ENCODE measurements at places on chromosomes 1 and 21.

DNA sequence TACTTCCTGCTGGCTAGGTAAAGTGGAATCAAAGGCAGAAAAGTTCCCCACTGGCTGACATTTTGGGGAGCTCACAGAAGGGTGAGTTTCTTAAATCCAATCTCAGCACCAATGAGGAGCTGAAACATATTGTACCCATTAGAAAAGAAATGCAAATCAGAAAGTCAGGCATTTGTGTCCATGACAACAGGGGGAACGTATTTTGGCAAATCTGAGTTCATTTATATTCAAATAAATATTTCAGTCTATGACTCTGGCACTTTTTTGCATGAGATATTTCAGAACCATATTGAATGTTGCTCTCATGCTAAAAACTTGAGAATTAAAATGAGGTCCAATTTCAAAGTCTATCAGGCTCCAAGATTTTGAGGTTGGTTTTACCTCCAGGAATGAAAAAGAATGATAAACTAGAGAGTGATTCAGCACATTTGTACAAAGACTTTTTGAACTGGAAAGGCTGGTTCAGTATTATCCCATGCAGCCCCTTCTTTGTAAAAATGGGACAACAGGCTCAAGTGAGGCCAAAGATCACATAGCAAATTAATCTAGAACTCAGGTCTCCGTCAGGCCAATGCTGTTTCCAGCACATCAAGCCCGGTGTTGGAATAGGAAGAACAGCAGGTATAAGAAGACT is 202.2 kb downstream of the RRAGC start:
- no peak for DNase-seq

- DNase-seq: no peak
Measured at GRCh38 chr1:109756848-109757521, 6.7 kb downstream of the EPS8L3 start.

- DNase-seq: no peak
Measured at GRCh38 chr1:161044535-161044907, 1.3 kb downstream of the USF1 start.

DNA sequence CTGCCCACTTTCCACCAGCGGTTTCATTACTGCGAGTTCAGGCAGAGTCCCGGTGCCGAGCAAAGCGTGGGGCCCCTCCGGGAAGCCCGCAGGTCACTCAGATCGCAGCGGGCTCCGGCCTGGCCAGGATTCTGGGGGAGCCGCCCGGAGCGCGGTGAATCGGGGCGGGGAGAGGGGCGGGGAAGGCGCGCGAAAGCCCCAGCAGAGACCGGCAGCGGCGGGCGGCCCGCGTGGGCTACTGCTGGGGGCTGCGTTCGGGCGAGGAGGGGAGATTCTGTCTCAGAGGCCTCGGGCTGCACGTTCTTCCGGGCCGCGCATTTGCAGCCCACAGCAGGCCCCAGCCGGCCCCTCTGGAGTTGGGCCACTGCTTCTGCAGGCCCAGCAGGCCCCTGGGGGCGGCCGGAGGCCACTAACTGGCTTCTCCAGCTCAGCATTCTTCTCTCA is 64.7 kb downstream of the SCCPDH start:
- DNase-seq: no peak

DNA sequence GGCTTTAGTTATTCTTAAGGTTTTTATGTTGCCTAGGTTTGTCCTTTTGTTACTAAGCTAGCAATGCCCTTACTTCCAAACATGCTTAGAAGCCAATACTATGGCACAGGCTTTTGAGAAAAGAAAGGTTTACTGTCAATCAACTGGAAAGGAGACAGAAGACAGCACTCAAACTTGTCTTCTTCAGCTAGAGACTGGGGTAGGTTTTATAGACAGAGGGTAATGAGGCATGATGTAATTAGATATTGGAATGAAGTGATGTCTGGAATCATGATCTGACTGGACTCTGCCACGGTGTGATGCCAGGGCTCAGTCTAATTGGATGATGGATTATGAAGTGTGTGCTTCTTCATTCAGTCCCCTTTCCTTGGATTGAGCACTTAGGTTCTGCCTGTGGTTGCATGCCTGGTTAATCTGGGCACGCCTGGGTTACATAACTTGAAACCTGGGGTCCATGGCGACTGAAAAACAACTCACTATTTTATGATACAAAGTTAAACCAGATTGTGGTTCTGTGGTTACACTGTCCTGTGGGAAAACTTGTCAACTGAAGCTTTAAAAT is 625.8 kb downstream of the BRINP3 start:
- DNase-seq: no peak

- no peak for DNase-seq
Measured at GRCh38 chr1:81307786-81308185, 492.9 kb upstream of the ADGRL2 start.

- DNase-seq: no peak
Measured at GRCh38 chr21:41966872-41967621, 13.2 kb upstream of the C2CD2 start.

DNA sequence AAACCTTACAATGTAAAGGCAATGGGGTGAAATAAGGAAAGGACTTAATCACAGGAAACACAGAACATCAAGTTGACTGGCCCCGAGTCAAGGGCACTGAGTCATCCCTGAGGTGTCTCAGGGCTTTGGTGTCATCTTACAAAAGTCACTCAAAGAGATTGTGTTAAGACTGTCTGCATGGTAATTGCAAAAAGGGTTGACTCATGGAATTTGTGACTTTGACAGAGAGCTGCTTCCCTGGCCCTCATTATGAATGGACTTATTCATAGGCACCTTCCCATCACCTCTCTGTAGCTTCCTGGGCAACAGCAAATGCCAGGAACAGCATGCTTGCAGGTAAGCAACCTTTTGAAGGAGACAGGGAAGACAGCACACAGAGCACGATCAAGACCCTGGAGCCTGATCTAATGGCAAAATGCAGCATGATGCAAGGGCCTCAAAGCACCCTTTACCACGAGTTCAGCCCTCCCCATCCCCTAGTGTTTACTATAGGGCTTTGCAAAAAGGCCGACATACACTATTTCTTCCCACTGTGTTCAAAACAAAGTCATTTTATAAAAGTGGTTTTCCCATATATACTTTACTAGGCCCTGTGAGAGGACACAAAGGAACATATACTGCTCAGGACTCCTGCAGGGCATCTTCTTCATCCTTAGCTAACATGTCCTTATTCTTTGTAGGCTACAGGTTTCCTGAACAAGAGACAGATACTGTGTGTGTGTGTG is 17.1 kb downstream of the ZP4 start:
- DNase-seq: no peak

- DNase-seq: no peak
Measured at GRCh38 chr1:186994897-186995296, 166.1 kb downstream of the PLA2G4A start.
